ENCODE measurements at places on chromosomes 12 and 14.

- DNase-seq, result no peak
Measured at GRCh38 chr14:76174982-76175381, 23.3 kb downstream of the GPATCH2L start.

- no peak for DNase-seq
Measured at GRCh38 chr12:41045509-41045908, 142.6 kb upstream of the PDZRN4 start.

- no peak for DNase-seq
Measured at GRCh38 chr14:106737021-106737420, 1210.6 kb downstream of the TMEM121 start.

GRCh38 chr12:60197589-60197988 is 601.8 kb downstream of the SLC16A7 start:
- no peak for DNase-seq

DNA sequence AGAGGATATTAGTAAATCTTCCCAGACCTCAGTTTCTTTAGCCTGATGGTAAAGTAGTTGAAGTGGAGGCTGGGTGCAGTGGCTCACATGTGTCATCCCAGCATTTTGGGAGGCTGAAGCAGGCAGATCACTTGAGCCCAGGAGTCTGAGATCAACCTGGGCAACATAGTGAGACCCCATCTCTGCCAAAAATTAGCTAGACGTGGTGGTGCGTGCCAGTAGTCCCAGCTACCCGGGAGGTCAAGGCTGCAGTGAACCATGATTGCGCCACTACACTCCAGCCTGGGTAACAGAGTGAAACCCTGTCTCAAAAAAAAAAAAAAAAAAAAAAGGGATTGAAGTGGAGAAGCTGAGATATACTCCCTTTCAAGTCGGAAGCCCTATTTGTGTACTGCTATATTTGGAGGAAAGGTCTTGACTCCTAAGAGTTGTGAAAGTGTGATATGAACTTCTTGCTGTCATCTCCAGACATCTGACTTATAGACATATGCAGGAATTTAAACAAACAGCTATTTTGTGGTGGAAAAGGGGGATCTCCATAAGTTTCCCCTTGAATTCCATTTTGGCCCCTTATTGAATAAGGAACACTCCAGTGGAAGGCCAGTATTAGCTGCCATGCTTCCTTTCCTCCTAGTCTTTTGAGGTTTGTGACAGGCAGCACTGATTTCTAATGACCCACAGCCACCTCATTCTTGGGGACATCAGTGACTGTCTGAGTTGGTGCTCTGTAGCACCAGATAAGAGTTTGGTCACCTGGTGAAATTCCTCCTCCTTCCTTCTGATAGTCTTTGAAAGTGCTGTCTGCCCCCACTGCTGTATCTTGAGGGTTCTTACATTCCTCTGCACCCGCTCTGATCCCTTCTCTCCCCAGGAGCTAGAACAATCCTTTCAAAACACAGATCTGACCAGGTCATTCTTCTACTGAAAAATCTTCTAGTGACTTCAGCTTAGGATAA is 7.4 kb downstream of the ELK3 start:
- DNase-seq, result no peak

- DNase-seq, result no peak
Measured at GRCh38 chr14:25094171-25094907, 44.4 kb upstream of the STXBP6 start.

DNA sequence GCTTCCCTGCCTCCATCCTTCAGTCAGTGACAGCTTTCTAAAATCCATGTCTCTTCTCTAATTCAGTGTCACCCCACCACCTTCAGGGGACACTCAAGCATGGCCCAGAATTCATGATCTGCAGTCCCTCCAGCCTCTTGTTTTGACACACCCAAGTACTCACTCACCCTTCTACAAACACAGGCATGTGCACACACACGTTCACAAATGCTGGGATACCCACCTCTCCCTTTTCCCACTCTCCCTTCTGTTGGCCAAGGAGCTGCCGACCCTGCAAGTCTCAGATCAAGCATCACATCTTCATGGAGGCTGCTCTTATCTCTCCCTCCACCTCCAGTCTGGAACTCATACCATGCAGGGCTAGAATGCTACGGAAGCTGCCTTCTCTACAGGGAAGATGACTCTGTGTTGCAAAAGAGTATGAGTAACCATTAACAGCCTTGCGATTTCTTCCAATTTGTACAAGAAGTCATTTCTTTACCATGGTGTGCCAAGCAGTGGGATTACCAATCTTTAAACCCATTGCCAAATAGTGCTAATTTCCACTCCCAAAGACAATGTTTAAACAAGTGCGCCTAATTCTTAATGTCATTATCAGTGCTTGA is 196.1 kb downstream of the BCL11B start:
- no peak for DNase-seq

GRCh38 chr14:77864085-77864484 is 64.2 kb downstream of the ADCK1 start:
- no peak for DNase-seq

DNA sequence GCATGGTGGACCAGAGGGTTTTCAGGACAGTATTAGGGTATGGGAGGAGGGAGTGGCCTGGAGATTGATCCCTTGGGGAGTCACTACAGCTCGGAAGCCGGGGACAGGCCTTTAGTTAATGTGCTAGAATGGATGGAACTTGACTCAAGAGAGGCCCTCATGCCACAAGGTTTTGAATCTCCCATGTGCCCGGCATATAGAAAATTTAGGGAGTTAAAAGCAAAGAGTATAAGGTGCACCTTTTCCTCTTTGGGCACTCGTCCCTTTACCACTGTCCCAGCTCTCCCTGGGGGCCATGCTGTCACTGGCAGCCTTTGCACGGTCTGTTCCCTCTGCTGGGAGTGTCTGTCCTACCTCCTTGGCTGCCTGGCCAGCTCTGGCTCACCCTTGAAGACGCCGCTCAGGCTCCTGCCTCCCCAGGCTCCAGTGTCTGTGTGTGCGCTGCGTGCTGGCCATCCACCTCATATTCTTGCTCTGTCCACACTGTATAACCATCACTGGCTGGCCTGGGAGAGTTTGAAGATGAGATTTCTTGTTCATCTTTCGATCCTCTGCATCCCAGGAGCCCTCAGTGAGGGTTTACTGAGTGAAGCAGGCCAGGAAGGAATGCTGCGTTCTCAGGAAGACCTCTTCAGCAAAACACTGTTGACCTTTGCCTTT is 161.3 kb downstream of the ZFP36L1 start:
- no peak for DNase-seq

DNA sequence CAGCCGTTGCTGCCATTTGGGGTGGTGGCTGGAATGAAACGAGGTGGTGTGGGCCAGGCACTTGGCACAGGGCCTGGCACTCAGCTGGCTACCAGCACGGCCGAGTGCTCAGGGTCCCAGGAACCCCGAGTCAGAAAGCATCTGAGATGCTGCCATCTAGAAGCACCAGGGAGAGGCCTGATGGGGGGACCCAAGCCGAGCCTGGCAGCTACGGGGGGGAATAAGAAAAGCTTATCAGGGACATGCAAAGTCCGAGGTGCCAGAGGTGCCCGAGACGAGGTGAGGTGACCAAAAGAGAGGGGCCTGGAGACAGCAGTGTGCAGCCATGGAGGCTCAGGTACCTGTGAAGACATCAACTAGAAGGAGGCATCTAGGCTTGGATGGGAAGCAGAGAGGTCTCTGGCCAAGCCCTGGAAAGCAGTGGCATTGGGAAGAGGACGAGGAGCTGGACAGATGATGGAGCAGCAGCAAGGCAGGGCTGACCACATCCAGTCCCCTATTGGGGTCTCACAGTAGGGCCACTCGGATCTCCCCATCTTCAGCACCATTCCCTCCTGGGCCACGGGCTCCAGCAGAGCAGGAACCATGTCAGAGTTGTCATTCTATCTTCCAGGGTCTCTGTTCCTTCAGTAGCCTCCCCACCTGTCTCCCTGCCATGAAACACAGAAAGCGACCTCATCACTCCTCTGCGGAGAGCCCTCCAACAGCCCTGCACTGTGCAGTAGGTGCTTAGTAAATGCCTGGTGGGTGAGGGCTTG is 59.3 kb upstream of the DIO3 start:
- no peak for DNase-seq

DNA sequence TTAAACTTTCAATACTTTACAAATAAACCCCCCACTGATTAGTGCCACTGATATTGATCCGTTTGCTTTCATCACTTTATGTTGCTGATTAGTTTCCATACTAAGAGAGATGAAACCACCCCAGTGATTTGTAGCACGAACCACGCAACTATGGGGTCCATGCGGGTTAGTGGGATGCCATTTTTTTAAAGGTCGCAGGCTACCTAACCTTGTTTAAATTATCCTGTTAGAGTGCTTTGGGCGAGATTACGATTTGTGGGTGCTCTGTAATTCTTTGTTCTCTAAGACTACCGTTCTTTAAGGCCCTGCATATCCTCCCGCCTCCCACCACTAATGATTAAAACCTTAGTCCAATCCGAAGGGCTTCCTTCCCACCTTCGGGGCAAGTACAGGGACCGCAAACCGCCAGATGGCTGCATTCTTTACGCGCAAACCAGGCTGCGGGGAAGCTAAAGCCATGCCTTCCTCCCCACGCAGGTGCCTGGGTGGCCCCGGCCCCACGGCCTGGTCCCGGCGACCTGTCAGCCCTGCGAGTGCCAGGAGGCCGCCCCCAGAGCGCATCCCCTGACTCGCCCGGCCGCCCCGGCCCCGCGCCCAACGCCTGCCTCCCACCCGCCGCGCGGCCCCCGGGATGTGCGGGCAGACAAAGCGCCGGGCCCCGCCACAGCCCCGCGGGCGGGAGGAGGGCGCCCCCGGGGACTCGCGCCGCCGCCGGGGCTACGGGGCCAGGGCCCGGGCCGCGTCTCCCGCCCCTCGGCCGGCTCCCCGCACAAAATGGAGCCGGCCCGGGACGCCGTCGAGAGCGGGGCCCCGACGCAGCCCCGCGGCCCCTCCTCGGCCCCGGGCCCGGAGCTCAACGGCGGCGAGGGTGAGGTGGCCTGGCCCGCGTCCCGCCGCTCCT is 759 bp downstream of the NFYB start:
- DNase-seq, result peak; percentile 58

DNA sequence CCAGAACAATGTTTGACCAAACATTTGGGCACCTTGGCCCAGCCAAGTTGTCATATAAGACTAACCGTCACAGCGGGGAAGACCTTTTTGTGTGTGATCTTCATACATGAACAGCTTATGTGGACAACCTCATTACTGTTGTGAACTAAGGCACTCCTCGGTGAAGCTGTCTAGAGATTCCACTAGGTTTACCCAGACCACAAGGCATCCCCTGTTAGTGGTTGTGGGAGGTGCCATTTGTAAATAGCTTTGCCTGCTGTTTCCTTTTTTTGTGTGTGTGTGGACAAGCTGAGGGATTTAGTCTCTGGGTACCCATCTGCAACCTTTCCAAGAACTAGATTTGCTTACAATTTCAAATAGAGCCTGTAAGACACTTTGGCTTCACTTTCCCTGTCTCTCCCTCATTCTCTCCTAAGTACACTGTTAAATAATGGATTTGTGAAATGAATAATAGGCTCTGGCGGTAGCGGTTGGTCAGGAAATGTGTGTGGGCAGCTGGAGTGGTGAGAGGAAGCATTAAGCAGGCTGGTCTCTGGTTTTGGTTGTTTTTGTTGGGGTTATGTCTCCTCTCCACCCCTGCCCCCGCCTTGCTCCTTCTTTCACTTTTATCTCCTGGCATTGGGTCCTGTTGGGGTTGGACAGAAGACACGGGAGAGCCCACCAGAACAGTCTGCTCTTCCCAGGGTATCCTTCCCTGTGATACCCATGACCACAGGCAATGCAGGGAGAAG is 727.6 kb downstream of the VRK1 start:
- no peak for DNase-seq

DNA sequence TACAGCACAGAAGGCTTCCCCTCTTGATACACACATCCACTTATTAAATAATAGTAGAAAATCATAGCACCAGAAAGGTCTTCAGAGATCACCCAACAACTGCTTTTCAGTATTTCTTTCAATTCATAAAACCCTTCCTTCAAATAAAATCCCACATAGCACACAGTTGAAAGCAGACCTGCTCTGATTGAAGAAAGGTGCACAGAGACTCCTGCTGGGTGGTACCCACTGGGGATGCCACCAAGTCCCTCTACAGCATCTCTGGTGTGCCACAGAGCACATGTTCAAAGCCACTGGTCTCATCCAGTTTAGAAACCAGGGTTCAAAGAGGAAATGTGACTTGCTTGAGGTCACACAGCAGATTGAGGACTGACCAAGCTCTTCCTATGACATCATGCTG is 427.5 kb downstream of the BCL11B start:
- DNase-seq, result no peak

DNA sequence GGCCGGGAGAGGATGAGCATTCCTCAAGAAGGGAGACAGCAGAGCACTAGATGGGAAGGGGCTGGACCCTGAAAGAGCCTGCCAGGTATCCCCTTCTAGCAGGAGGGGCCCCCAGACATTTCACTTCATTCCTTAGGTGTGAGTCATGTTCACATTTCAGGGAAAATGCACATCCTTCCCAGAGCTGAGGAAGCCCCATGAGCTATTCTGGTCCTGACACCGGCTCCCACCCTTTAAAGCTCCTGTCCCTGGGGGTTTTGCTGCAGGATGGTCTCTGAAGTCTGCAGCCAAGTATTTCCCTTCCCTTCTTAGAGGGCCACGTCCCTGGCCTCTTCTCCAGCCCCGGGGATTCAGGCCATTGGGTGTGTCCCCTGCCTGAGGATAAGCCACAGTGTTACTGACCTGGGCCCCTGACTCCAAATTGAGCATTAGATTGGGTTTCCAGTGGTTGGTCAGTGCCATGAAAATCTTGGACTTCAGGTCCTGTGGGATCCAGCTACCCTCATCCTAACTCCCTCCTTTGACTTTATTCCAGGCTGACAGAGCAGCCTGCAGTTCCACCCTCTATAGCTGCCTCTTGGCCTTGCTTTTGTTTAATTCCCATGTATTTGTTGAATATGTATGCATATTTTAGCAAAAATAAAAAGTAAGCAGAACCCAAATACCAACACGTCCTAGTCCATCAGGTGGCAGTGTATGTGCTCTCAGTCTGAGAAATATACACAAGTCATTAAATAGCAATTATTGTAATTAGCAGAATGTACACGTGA is 267.1 kb downstream of the CACNA1C start:
- no peak for DNase-seq

DNA sequence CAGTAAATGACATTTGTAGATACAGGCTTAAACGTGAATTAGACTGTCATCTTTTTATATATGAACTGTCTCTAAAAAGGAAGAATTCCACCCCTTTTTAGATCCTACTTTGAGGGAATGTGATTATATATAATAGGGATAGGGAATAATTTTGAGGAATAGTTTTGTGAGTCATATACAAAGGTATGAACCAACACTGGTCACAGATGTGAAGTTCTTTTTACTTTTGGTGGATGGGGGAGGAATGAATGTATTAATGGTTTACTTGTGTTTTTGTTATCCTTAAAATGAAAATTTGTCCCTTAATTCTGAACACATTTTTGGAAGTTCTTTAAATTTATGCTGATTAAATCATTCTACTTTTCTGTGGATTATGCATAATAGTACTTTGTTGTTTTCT is 30.4 kb downstream of the FRS2 start:
- no peak for DNase-seq

- no peak for DNase-seq
Measured at GRCh38 chr12:106140223-106140986, 1.7 kb upstream of the NUAK1 start.

Data from activated CD4-positive, alpha-beta T cell treated with anti-CD3 and anti-CD28 coated beads, Interleukin-10, Interleukin-2, amounts not matched to agents 100 ng/mL and 50 ng/mL, durations not matched to agents 16 hours and 8 hours (primary cell).